Breast epithelium (tissue), 4 donors: ENCODE measurements at places on chromosomes 12 and 14.

DNA sequence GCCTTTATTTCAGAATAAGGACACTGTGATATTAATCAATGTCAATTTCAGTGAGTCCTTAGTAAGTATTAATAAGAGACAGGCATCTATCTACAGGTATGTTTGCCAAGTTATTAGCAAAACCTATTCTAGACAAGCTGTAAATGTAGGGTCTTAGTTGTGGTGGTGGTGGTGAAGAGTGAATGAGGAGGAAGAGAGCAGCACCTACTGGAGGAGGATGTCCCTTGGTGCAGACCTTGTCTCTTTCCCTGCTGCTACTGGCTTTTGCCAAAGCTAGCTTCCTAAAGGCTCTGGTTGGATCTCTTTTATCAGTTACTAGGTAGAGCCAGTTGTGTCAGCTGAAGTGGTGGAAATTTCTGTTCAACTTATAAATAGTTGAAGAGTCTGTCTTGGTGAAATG is 304.8 kb upstream of the ATP2B1 start:
- DNase-seq: no peak

DNA sequence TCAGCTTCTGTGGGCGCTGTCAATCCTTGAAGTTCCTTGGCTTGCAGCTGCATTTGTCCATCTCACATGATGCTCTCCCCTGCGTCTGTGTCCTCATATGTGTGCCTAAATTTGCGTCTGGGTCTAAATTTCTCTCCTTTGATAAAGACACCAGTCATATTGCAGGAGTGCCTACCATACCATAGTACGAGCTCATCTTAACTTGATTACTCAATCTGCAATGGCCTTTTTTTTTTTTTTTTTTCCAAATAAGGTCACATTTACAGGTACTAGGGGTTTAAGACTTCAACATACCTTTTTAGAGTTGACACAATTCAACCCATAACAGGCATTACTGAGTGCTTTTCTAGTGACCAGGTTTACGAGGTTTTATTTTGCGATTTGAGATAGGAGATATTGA is 233.3 kb upstream of the TBX3 start:
- DNase-seq: no peak

DNA sequence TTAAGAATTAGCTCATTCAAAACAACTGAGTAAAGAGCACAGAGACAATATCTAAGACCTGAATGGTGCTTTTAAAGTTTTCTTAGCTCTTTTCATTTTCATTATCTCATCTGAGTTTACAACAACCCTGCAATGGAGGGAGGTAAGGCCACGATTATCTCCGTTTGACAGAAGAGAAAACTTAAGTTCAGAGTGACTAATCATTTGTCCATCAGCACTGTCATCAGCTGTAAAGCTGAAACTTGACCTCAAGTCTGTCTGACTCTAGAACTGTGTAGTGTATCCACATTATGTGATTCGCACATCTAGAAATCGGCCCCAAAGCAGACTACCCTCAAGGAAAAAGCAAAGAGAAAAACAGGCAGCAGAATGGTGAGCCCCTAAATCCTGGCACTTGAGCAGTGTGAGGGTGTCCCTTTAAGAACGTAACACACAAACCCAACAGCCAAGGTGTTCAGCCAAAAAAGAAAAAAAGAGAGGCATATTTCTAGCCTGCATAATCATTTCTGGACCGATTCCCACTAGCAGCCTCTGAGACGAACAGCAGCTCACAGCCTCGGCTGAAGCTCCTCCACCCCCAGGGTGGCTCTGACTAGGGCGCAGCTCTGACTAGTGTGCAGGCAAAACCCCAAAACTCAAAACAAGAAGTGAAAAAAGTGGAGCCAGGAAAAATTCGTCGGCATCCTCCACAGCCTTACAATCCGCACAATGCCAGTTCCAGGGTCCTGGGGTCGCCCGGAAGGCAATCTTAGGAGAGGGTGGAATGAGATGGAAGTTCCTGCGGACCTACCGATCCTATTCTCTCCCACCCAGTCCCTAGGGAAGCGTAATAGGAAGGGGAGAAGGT is 1.6 kb downstream of the STXBP6 start:
- DNase-seq: no peak

GRCh38 chr14:48970943-48971342 is 615.2 kb downstream of the RPS29 start:
- DNase-seq: no peak

DNA sequence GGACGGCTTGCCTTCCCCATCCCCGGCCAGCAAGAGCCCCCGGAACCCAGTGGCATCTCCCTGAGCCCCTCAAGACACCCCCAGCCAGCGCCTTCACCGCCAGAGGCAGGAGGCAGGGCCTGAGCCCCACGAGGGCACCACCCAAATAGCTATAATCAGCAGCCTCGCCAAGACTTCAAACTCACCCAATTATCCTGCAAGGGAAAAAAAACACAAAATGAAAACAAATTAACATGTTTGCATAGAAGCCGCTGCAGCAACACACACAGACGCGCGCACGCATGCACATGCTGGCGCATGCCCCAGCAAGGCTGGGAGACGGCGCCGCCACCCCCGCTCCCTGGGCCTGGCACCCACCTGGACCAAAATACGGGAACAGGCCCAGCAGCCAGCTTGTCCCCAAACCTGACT is 15.8 kb downstream of the FAM222A start:
- no peak for DNase-seq

- DNase-seq: no peak
Observed at GRCh38 chr12:28235985-28236384, 45.7 kb downstream of the CCDC91 start.

DNA sequence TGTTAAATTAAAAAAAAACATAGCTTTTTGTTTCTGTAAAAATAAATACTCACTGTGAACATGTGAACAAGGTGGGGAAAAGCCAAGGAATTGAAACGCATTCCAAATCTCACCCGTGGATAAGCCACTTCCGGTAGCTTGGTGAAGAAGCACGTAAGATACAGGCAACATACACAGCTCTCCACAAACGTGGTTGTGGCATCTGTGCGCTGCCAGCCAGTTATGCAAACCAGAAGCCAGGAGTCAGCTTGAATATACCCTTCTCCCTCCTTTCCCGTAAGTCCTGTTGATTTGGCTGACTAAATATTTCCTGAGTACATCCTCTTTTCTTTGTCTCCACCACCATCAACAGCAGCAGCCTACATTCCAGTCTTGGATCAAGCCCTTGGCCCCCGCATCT is 486.2 kb downstream of the VRK1 start:
- no peak for DNase-seq

GRCh38 chr14:101169267-101169666 is 265.7 kb upstream of the RTL1 start:
- DNase-seq: no peak

DNA sequence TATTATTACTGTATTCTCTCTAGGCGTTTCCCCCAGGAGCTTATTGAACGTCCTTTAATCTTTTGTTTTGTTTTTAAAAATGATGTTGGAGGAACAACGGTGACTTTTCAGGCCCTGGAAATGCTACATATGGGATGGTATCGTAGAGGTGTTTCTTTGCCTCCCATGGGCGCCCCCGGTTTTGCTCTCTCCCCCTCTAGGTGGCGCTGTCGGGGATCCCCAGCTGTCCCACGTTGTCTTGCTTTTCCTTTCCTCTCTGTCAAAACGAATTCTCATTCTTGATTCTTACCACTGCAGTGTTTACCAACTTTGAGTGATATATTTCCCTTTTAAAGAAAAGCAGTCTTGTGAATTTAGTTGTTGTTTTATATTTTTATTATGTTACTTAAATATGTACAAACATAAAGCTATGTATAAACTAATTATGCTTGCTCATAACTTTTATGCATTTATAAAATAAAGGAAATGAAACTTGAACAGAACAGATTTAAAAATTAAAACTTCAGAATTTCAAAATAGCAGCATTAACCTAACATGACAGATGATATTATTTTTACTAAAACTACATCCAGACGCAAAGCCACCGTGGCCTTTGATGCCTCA is 171.9 kb downstream of the RGS6 start:
- no peak for DNase-seq

- DNase-seq: no peak
Observed at GRCh38 chr14:68362846-68363245, 430.0 kb downstream of the ZFP36L1 start.

GRCh38 chr12:6700646-6701051 is at the start of gene PIANP:
TSS of gene PIANP (minus strand) at chr12:6700815. CDS start at chr12:6698061, 2,754 bp downstream.
- peak; percentile 26 for DNase-seq

- no peak for DNase-seq
Observed at GRCh38 chr14:100386121-100386520, 63.0 kb downstream of the SLC25A47 start.

DNA sequence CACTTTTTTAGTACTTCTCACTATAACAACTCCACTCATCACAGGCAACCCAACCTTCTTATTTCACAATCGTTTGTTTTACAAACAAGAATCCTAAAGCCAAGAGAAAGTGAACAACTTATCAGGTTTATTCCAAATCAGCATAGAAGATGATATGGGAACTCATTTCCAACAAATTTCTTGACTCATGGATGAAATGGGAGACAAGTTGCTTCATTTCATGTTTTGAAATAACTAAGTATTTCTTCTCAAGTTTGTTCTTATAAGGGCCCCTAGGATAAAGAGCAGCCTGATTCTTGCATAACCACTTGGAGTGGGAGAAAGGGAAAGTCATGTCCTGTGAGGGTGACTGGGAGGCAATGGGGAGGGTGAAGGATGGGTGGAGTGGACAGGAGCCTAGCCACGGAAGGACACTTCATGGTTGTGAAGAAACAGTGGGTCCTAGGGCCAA is 168.3 kb downstream of the DUSP6 start:
- DNase-seq: peak; percentile 27

DNA sequence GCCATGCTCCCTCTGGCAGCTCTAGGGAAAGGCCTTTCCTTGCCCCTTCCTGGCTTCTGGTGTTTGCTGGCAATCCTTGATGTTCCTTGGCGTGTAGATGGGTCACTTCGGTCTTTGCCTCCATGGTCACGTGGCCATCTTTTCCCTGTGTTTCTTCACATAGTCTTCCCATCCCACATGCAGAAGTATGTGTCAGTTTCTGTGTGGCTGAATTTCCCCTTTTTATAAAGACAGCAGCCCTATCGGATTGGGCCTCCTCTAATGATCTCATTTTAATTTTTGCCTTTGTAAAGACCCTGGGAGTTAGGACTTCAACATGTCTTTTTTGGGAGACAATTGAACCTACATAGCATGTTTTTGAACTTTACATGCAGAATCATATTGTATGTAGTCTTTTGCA is 107.2 kb upstream of the FGD4 start:
- DNase-seq: no peak

DNA sequence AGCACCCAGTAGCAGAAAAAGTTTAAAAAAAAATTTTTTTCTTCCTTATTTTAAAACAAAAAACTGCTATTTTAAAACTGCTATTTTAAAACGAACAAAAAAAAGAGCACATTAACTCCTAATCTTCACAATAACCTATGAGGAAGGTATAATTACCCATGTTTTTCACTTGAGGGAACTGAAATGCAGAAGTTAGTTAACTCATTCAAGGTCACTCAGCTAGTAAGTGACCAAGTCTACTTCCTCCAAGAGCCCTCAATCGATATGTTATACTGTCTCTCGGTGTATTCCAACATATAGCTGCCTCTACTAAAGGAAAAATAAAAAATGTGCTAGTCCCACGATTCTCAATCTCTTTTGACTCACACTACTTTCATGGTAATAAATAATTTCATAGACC is 7.8 kb downstream of the RPAP3 start:
- no peak for DNase-seq

DNA sequence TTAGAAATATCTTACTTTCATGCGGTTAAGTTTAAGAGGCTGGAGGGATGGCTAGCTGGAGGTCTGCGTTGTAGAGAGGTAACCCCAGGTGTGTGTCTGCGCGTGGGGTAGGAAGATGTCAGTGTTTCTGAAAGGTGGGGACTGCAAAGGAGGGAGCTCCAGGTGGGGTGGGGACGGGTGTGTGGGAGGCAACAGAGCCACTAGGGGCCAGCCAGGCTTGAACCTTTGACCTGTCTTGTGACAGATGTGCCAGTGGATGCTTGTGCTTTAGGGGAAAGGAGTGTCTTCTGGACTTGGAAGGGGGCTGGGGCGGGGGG is 841 bp downstream of the GLI1 start:
- no peak for DNase-seq

GRCh38 chr12:92942905-92943304 is 13.8 kb upstream of the EEA1 start:
- no peak for DNase-seq

DNA sequence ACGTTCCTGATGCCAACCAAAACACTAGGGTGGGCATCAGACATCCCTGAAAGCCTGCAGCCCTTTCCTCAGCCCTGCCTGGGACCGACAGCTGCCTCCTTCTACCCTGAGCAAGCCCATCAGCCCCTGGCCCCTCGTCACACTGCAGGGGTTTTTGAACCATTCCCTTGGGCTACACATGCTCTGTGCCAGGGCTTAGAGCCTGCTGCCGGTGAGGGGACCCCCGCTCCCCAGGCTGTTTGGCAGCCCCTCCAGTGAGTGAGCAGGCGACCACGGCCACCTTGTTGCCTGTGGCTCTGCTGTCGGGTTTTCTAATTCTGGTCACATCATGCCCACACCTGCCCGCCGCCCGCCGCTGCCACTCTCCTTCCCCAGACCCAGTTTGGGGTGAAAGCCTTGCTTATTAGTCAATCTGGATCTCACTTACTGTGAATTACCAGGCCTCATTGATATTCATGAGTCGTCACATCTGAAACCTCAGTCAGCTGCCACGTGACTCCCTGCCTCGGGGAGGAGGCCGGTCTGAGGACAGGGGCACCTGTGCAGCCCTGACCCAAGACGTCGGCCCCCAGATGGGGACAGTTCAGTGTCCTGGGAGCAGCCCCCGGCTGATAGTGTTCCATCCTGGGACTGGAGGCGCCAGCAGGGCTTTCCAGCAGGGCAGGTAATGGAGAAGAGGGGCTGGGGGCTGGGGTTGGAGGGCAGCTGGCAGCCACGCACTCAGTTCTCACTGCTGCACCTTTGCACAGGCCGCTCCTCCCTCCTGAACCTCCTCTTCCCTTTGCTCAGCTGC is 163.0 kb downstream of the RBM19 start:
- DNase-seq: no peak
